ENCODE measurements at places on chromosomes 16 and 17. TPM values are rescaled to one million over a fixed set of nuclear protein-coding genes. Genes with fewer than 3 reads are reported as not detected.

GPR139 gene
- total RNA-seq = not detected

EPX gene
- total RNA-seq = not detected

MMP2 gene
- total RNA-seq = 82.3 TPM

CCL3 gene
- total RNA-seq = 0.54 TPM

DNASE1L2 gene
- total RNA-seq = 0.64 TPM

All from adrenal gland (tissue), 19 donors.